Choroid plexus epithelial cell (primary cell): ENCODE measurements at places on chromosomes 5 and 9.

GRCh38 chr9:87515006-87515405, 17.3 kb downstream of the DAPK1 start:
- DNase-seq: no peak

- DNase-seq: no peak
Observed at GRCh38 chr9:91391818-91392217, 30.1 kb upstream of the AUH start.

DNA sequence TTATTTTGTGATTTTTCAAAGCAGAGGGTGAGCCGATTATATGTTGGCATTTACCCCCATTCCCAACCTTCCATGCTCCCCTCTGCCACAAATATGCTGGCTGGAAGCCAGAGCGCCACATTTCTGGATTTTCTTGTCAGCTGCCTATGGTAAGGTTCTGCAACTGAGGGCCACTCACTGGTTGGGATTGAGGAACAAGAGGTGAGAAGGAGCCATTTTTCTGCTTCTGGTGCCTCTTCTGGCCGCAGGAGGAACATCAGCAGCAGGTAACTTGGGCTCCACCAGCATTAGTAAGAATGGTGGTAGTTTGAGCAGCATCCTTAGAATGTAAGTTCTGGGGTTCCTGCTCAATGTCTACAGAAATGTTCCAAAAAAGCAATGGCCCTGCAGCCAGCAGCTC, 159.5 kb upstream of the MAST4 start:
- DNase-seq: no peak

DNA sequence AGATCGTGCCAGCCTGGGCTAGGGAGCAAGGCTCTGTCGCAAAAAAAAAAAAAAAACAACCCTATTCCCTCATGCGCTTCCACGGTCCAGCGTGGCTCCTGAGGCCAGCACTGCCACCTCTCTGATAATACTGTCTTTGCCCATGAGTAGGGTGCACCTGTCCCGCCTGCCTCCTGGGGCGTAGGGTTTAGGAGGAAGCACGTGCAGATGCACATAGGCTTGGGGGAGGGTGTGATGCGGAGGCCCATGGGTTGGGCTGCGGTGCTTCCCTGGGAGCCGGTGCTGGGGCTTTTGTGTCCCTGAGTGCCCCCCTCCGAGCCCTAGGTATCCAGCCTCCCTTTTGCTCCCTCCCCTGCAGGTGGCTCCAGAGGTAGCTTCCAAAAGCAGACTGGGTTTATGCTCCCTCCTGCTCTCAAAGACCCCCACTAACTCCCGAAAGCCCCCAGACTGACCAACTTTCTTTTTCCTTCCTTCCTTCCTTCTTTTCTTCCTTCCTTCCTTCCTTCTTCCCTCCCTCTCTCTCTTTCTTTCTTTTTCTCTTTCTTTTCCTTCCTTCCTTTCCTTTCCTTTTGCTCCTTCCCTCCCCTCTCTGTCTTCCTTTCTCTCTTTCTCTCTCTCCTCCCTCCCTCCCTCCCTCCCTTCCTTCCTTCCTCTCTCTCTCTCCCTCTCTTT, 12.8 kb downstream of the FGFR4 start:
- DNase-seq: no peak
